ENCODE measurements at places on chromosomes 6 and 20.

GRCh38 chr6:27178860-27179259 lies 68.6 kb upstream of the PRSS16 start:
- DNase-seq: no peak

- no peak for DNase-seq
These were observed 26.1 kb upstream of the ZNF831 start for GRCh38 chr20:59137532-59137931.

DNA sequence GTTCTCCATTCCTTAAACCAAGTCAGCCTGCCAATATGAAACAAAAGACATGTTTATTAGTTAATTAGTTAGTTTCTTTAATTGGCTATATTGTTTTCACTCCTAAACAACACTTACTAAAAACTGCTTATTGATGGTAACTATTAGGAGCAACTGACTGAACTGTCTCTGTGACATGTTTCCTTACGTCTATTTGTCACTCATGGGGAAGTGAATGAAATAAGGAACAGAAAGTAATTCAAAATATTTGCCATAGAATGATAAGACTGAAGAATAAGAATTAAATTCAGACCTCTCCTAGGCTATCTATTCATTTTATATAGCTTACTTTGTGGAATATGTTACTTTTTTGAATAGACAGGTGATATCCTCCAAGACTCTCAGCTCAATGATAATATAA lies 217.2 kb downstream of the LAMA2 start:
- DNase-seq: no peak

DNA sequence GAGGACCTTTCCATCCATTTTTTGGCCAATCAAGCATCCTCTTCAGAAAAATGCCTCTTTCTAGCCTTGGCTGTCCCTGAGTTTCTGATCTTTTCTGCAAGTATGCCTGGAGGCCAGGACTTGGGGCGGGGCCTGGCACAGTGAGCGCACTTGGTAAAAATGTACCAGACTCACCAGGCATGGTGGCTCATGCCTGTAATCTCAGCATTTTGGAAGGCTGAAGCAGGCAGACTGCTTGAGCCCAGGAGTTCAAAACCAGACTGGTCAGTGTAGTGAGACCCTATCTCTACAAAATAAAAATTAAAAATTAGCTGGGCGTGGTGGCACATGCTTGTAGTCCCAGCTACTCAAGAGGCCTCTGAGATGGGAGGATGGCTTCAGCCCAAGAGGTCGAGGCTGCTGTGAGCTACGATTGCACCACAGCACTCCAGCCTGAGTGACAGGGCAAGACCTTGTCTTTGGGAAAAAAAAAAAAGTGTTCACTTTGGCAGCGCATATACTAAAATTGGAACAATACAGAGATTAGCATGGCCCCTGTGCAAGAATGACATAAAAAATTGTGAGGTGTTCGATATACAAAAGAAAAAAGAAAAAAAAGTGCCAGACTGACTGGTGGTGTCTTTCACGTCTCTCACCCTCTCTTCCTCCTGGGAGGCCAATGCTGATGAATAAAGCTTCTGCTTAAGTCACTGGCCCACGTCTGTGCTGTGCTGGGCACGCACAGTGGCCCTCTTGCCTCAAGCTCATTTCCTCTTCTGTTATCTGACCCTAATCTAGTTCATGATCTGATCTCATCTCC lies 18.1 kb upstream of the SLC9A8 start:
- DNase-seq: peak; percentile 25

- DNase-seq: peak; percentile 22
These were observed 36.4 kb upstream of the SLC17A4 start for GRCh38 chr6:25717866-25718740.

- DNase-seq: no peak
These were observed 159.7 kb upstream of the KCNG1 start for GRCh38 chr20:51182571-51182970.

- DNase-seq: no peak
These were observed 315.2 kb upstream of the SOX4 start for GRCh38 chr6:21278375-21278745.

DNA sequence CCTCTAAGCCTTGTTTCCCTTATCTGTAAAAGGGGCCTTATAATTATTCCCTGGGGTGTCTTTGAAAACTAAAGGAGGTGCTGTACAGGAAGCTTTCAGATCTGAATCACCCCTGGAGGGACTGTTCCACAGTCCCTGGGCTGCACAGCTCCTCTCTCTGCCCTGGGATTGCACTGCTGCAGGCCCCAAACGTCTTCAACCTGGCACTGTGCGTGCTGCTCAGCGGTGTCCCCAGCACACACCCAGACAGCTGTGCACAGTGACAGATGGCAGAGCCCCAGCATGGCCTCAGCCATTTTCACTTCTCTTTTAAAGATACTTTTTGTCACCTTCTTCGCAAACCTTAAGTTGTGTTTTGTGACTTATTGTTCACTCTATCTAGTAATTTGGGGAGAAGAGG lies 50.7 kb upstream of the INSM1 start:
- DNase-seq: no peak

GRCh38 chr6:11426571-11426970 lies 111.0 kb upstream of the TMEM170B start:
- no peak for DNase-seq

- DNase-seq: no peak
These were observed 310.0 kb upstream of the SPTLC3 start for GRCh38 chr20:12698817-12699216.

DNA sequence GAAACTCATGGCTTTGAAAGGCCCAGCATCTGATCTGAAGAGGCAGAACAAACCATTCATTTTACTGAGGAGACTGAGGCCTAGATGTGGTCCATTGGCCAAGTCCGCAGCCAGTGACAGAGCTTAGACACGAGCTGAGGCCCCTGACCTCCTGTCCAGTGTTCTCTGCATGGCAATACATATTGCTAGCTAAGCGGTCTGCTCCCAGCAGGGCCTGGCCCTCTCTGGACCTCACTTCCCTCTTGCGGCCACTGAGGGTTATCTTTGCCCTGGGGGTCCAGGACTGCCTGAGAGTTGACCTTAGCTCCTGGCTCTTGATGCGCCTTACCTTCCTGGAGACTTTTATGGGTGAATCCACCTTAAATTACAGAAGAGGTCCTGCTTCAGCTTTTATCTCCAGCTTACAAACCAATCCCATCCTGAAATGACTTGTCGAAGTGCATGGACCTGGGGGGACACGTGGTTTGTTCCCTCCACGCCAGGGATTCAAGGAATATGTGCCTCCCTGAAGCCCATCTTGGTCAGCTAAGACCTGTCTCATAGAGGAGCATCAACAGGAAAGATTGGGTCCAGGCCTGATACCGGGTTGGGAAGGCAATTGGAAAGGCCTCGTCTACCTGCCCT lies 75.6 kb downstream of the CNBD2 start:
- no peak for DNase-seq

DNA sequence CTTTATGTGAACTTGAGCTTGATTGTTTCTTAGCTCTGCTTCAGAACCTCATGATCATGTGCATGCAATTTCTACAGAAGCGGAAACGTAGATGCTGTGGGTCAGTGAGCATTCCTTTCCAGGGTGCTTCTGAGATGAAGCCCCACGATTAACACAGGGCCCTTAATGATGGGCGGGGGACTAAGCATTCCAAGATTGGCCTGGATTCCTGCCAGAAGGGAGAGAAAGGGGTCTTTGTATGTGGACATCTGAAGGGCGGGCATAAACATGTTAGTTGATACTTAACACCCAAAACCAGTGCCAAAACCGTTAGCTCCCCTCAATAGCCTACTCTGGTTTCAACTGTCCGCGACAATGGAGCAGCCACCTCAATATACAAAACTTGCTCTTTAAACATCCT lies 46.9 kb upstream of the POU3F2 start:
- no peak for DNase-seq

DNA sequence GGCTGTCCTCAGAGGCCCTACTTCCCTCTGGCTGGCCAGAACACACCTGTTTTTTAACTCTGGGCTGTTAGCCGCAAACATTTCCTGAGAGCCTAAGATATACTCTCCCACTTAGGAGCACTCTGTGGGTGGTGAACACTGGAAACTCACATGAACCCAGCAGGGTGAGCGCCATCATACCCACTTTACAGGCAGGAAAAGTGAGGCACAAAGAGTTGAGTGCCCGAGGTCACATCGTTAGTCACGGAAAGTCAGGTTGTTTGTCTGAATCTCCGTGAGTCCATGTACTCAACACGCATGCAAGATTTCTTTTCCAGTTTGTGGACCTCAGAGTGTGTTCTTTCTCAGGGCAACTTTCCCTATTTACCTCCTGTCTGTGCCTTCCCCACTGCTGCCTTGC lies 1.9 kb downstream of the BAK1 start:
- DNase-seq: no peak

- DNase-seq: no peak
These were observed 24.5 kb downstream of the CHMP4B start for GRCh38 chr20:33835615-33836172.

DNA sequence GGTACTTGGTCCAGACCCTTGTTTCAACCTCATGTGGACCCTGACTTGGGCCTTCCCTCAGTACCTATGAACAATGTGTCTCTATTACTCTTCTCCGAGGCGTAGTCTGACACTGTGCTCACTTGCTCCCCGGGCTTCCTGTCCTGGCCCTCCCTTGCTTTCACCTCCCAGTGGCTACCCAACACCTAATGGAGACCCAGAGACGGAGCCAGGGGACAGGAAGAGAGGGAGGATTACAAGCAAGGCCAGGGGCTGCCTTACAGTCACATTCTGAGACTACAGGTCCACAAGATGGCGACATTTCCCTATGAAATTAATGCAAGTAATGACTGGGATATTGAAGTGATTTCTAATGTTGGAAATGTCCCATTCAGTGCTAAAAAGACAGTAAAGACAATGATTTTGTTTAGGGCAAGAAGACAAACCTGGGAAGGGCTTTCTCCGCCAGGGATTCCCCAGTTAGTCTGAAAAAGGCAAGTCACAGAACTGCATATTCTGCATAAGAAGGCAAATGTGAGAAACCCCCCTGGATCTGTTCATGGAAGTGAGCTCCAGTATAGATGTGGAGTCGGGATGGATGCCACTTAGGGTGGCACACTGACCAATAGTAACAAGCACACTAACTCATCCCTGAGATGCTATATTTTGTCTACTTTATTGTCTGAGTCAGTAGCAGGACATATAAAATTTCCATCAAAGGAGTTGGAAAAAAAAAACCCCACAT lies 44.0 kb upstream of the ZBTB24 start:
- peak; percentile 89 for DNase-seq

DNA sequence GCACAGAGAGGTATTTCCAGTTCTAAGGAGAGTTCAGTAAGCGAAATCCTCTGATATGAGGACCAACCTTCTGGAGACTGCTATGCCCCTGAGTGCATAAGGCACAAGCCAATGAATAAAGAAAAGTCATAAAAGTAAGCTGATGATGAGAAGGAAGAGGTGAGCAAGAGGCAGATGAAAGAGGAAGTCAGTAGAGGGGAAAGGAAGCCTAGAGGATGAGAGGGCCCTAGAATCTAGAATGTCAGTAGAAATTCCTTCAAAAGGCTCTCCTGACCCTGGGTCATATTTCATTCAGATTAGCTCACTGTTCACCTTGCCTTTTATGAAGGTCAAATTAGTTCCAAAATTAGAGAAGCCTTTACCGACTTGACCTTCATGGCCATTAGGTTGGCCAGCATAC lies 209.2 kb downstream of the CD83 start:
- DNase-seq: peak; percentile 18

- DNase-seq: peak; percentile 86
These were observed 395.3 kb downstream of the CD109 start for GRCh38 chr6:74091136-74091793.

GRCh38 chr20:15131176-15131575 lies 793.8 kb upstream of the FLRT3 start:
- DNase-seq: no peak

DNA sequence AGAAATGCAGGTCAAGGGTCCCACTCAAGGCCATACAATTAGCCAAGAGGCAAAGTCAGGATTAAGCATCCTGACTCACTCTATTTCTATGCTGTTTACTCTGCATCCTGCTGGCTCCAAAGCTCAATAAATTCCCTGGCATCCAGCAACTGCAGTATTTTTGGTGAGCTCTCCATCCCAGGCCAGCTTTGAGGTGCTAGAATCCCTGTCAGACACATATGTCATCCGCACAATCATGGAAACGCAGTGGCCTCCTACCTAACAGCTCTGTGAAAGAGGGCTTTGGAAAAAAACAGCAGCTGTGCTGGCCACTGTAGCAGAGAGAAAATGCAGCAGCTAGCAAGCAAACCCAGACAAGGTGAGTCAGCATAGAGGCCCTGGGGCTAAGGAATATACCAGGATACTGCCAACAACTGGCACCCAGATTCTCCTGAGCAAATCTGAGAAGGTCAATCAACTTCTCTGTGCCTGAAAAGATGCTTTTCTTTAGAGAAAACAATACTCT lies 58.4 kb downstream of the ANKEF1 start:
- DNase-seq: no peak

- DNase-seq: no peak
These were observed 168.9 kb upstream of the PDE10A start for GRCh38 chr6:165831812-165832510.

- peak; percentile 78 for DNase-seq
These were observed 150.8 kb upstream of the FAM83B start for GRCh38 chr6:54695815-54696214.

DNA sequence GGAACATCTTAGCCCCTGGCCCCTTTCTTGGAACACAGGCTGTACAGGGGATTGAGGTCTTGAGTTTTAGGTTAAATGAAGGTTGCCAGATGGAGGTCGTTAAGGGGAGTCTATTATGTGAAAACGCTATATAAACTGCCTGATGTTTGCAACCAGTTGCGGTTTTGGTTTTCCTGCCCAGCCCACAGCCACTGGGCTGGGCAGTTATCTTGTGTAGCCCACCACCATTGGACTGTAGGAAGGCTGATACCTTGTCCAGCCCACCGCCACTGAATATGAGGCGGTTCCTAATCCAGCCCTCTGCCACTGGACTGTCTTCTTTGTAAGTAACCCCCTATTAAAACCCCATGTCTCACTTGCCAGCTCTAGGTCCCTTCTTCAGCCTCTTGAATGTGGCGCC lies 42.3 kb upstream of the COL21A1 start:
- no peak for DNase-seq

GRCh38 chr20:32013326-32013725 lies 3.1 kb downstream of the CCM2L start:
- DNase-seq: no peak

GRCh38 chr20:64176971-64177370 lies 12.7 kb downstream of the MYT1 start:
- DNase-seq: no peak

DNA sequence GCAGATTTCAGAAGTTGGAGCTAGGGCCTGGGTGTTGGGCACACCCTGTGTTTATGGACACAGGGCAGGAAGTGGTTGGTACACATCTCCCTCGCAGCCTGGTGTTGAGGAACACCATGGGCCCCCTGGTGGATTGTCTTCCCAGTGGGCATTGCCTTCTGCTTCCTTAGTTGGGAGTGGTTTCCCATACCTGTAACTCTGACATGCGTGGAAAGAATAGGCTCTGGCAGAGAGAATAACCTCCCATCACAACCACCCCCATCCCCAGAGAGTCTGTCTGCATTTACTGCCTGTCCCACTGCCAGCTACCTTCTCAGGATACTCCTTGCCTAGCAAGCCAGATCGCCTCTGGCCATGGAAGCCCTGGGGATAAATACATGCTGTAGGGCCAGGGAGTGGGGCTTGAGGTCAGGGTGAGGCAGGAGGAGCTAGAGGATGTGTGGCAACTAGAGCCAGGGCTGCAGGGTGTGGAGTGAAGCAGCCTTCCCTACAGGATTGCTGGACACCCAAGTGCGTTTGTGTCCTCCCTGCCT lies 14.7 kb downstream of the LRRC73 start:
- no peak for DNase-seq

- no peak for DNase-seq
These were observed 456.5 kb downstream of the EPHA7 start for GRCh38 chr6:92962846-92963245.

- no peak for DNase-seq
These were observed 59.3 kb upstream of the JAG1 start for GRCh38 chr20:10733122-10733521.

- no peak for DNase-seq
These were observed 270.1 kb upstream of the PRND start for GRCh38 chr20:4451487-4452081.
